ENCODE measurements at places on chromosomes 3 and 15. TPM values are rescaled to one million over a fixed set of nuclear protein-coding genes. Genes with fewer than 3 reads are reported as not detected.

IRAK2 gene
- 1.4 TPM for total RNA-seq

SAXO2 gene
- 6.6 TPM for total RNA-seq

PDZRN3 gene
- 0.95 TPM for total RNA-seq

SELENOK gene
- 33.8 TPM for total RNA-seq

PLCH1 gene
- total RNA-seq: not detected

SERINC4 gene
- 1.9 TPM for total RNA-seq

CDCP1 gene
- total RNA-seq: not detected

MCF2L2 gene
- total RNA-seq: 8.0 TPM

ITPKA gene
- not detected for total RNA-seq

ARRDC4 gene
- not detected for total RNA-seq

KCNH8 gene
- 1.1 TPM for total RNA-seq

PARP15 gene
- 0.81 TPM for total RNA-seq

TUSC7 gene
- not detected for total RNA-seq

TMCO5A gene
- not detected for total RNA-seq

NKTR gene
- total RNA-seq: 154 TPM

PLA2G4E gene
- not detected for total RNA-seq

TUSC2 gene
- 20.2 TPM for total RNA-seq

MUC13 gene
- total RNA-seq: not detected

CKMT1B gene
- 3.8 TPM for total RNA-seq

TPRG1 gene
- not detected for total RNA-seq

CILP gene
- not detected for total RNA-seq

KBTBD13 gene
- total RNA-seq: not detected

CCR2 gene
- not detected for total RNA-seq

STRIT1 gene
- not detected for total RNA-seq

THRB gene
- total RNA-seq: not detected

BNC1 gene
- total RNA-seq: not detected

BCL2A1 gene
- total RNA-seq: 2.3 TPM

ROPN1 gene
- not detected for total RNA-seq

MORC1 gene
- not detected for total RNA-seq

ZNF619 gene
- 0.80 TPM for total RNA-seq

CPNE9 gene
- total RNA-seq: not detected

GOLGA6D gene
- not detected for total RNA-seq

IL5RA gene
- not detected for total RNA-seq

SLC22A13 gene
- total RNA-seq: not detected

CHRFAM7A gene
- total RNA-seq: not detected

GOLGA8J gene
- total RNA-seq: not detected

NEK10 gene
- total RNA-seq: 1.3 TPM

GOLGA8G gene
- not detected for total RNA-seq

TMC3 gene
- total RNA-seq: not detected
